ENCODE measurements at places on chromosomes 3 and 15.

DNA sequence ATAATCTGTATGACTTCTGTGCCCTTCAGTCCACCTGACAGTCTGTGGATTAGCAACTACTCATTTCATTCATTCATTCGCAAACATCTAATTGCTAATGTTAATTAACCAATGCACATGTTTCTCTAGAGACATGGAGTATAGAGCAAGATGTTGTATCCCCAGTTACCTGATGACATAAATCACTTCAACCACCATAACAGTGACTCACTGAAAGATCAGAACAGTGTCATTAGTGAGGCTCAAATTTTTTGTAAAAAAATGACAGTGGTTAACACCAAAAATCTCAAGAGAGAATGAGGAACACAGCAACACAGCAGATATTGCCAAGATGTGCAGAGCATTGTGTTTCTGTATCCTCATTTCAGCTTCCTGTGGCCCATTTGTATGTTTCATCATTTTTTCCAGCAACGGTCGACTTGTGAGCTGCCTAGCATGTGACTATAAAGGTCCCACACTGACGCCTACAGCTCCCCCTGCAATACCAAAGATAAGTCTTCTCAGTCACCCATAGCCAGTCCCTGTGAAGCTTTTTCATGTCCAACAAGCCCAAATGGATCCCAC lies 3.7 kb upstream of the PLD1 start:
- no peak for DNase-seq

GRCh38 chr3:134369861-134370596 lies 4.2 kb downstream of the AMOTL2 start:
- no peak for DNase-seq

- DNase-seq, result no peak
Observed at GRCh38 chr3:102511639-102512038, 76.8 kb downstream of the ZPLD1 start.

GRCh38 chr3:1228289-1228688 lies 135.5 kb downstream of the CNTN6 start:
- no peak for DNase-seq

DNA sequence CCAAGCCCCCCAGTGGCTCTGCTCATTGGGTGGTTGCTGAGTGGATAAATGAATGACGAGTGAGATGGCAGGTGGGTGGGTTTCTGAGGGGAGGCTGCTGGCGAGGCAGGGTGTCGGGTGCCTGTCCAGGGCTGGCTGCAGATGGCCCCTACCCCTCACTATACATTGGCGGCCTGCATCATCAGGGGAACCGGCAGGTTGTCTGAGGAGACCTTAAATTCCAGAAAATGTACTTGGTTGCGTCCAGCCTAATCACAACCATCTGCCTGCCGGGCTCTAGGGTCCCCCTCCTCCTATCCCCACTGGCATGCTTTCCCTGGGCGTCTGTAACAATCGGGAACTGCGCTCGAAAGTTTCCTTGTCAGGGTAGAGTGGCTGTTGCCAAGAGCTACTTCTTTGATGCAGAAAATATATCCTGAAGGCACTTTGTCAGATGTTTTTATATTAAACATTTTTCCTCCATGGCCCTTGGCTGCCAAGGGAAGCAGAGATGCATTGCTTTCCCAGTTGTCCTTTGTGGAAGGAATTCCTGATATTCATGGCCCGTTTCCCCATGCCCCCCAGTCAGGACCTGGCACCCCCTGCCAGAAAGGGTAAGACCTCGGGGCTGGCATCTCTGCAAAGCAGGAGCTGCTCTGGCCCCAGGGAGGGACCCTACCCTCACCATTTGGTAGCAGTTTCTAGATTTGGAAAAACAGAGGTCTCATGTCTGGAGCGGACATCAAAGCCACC lies 22.9 kb downstream of the SMAD6 start:
- no peak for DNase-seq

All from HepG2 (cell line).